ENCODE measurements at places on chromosomes 2 and 18.

DNA sequence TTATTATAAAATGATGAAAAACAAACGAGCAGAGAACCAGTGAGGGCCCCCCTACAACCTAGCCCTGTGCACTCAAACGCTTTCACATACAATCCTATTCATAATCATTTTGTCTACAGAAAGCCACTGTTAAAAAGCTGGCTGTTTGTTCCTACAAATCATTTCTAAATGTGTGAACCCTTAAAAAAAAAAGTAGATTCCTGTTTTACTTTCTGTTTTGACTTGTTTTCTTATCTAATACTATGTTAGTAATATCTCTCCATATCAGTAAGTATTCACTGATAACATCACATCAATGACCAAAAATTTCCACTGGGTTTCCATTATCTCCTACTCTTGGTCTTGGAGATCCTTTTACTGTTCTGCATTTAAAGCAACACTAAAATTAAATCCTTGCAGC lies 128.8 kb upstream of the TTC39C start:
- DNase-seq = no peak

GRCh38 chr18:41532344-41533086 lies 422.5 kb upstream of the PIK3C3 start:
- DNase-seq = no peak

- no peak for DNase-seq
These were observed 63.9 kb downstream of the PHLPP1 start for GRCh38 chr18:62778976-62779869.

DNA sequence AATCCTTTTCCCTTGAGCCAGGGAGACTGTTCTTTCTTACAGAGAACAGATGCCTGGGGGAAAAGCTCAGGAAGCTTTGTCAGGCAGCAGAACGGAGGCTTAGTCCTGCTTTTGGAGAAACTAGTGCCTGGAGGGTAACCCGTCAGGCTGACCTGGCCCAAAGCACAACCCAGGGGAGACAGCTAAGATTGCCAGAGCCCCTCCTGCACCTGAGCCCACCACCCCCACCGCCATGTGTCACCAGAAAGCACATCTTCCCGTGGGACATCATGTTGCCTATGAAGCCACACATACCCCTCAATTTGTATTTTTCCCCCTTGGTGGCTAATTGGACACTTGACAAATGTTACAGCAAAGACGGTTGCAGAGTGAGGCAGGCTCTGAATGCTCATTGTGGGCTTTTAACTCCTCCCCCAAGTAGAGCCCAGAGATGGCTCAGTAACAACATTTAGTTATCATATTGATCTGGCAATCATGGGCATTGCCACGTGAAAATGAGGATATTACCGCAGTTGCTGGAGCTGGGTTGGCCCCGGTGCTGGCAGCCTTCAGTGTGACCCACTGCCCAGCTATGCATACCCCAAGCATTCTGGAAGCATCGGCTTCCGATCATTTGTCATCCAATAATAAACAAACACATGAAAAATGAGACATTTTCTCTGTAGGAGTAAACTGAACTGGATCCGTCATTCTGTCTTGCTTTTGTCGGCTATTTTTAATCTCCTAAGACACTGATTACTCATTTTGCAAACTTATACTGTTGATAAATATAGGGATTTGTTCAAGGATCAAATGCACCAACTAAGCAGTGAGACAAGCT lies 229.5 kb downstream of the ATAD2B start:
- no peak for DNase-seq

GRCh38 chr2:120630031-120630701 lies 105.5 kb upstream of the GLI2 start:
- DNase-seq = no peak

- no peak for DNase-seq
These were observed 8.2 kb upstream of the CCDC74A start for GRCh38 chr2:131519466-131519865.

- no peak for DNase-seq
These were observed 206.4 kb upstream of the ID2 start for GRCh38 chr2:8475349-8476031.

DNA sequence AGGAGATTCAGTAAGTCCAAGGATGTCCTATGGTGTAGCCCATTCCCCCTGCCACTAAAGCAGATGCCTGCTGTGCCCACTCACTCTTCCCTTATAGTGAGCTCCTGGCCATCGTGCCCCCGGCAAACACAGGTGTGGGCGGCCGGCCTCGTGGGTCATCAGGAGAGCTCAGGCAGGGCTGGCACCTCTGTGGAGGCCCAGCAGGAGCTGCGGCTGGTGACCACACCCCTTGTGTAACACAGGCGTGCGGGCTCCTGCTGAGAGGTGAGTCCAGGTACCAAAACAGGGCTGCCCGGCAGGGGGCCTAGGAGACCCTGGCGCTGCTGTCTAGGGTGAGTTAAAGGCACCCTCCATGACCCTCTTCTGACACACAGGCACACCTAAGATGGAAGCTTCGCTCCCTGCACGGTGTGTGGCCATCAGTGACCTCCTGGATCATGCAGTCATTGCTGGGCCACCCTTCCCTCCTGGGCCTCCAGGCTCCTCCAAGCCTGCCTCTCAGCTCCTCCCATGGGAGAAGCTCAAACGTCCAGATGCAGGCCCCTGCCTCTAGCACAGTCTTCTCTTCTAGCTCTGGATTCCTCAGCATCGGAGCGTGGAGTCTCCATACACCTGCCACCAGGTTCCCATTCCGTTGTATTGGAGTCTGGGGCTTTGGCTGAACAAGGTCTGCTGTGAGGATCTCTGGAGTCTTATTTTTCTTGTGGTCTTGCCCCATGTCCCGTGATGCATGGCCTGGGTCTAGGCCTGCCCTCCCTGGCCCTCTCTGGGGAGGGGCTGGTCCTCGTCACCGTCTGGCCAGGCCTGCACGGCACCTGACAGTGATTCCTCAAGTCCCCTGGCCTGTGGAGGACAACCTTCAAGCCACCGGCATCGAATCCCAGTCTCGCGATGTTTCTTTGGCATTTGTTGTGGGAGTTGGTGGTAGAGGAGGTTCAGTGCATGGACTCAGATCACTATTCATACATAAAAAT lies 246.9 kb downstream of the ACKR3 start:
- no peak for DNase-seq

- DNase-seq = no peak
These were observed 15.4 kb downstream of the C2orf81 start for GRCh38 chr2:74406035-74406434.

DNA sequence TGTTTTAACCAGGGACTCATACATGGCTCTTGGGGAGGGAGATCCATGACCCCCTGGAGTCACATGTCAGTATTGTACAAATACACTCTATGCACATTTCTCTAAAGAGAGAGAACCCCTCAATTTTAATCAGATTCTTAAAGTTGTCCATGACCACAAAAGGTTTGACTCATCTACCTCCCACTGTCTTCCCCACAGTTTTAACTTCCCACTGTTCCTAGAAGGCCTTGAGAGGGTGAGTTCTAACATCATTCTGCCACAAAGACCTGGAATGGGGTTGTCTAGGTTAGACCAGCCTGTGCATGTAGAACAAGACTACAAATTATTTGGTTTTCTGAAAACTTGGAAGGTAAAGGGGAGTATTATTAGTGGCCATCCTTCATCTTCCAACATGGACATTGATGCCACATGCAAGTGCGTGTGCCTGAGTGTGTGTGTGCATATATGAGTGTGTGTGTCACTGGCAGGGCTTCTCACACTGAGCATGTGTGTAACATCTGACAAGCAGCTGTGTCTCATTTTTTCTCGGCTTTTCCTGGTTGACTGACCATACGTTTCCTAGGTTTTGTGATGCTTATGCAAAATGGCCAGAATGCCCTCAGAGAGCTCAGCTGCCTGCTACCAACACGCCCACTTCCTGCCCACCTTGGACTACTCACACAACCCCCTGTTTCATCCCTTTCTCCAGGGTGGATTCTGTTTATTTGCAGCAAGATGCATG lies 94.6 kb upstream of the LGALSL start:
- DNase-seq = no peak

DNA sequence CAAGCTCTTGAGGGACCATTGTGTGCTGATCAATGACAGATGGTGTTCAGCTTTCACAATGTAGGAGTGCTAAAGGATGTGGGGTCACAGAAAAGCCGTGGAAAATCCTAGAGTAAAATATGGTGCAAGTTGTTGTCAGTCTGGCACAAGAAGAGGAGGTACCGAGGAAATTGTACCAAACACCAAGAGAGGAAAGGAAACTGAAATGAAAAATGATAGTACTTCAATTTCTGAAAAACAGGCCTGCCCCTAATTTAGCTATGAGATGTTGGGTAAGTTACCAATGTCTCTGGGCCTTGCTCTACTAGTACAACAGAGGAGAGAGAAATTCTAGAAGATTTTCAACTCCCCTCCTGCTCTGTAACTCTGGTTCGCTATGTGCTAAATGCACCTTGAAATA lies 78.8 kb upstream of the PELI1 start:
- DNase-seq = no peak

DNA sequence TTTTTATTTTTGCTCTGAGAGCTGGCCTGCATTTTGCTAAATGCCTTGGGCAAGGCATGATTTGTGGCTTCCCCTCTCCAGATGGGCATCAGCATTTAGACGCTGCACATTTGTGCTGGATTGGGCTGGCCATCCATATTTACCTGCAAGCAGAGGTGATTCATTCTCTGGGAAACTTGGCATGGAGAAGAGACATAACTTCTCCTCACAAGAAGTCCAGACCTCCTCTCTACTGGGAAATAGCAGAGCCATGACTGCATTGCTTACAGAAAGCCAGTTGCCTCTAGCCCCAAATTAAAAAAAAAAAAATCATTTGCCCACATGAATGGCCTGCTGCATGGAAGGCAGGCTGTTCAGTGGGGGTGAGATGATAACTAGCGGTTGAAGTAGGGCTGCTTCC lies 120.1 kb downstream of the ACTR3 start:
- DNase-seq = no peak

DNA sequence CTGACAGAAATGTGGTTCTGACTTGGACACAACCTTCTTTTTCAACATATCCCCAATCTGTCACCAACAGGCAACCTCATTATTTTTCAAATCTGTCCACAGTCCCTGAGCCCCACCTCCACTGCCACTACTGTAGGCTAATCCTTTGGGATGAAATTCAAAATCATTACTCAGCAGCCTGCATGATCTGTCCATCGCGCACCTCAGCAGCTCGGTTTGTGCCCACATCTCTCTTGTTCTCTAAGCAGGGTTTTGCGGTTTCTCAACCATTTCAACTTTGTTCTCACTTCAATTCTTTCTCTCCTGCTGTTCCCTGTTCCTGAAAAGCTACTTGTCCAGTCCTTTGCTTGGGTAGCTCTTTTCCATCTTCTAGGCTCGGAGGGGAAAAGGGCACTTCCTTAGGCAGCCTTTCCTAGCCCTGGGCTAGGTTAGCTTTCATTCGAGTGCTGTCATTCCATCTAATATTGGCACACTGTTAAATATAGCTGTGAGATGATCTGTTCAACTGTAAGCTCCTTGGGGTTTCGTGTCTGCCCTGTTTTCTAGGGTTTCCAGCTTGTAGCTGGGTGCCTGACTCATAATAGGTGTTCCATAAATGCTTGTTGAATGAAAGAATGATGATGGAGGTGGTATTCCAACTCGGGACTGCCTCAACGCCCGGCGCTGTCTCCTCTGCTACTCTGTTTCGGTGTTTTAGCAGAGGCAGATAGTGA lies 653 bp upstream of the ANKAR start:
- DNase-seq = no peak

- DNase-seq = no peak
These were observed 292.3 kb upstream of the ID2 start for GRCh38 chr2:8389431-8390108.

GRCh38 chr2:205311201-205311600 lies 371.1 kb upstream of the NRP2 start:
- DNase-seq = no peak

- DNase-seq = peak; percentile 59
These were observed 25.0 kb downstream of the SPEG start for GRCh38 chr2:219459460-219460311.

GRCh38 chr18:51563396-51563795 lies 365.9 kb upstream of the MEX3C start:
- no peak for DNase-seq

- no peak for DNase-seq
These were observed 39.5 kb downstream of the BABAM2 start for GRCh38 chr2:27929916-27930486.
